ENCODE measurements at places on chromosomes 5 and 9. TPM values are rescaled to one million over a fixed set of nuclear protein-coding genes. Genes with fewer than 3 reads are reported as not detected.

- H3K4me1 ChIP-seq: peaks cover 88% of the 10 kb centered on the region
- DNase-seq: no peak
- H3K27ac ChIP-seq: no peak overlapping the region
- no peaks in the 10 kb centered on the region for H3K36me3 ChIP-seq
- no peak overlapping the region for H3K4me3 ChIP-seq
Measured at GRCh38 chr9:2026220-2026997, 11.3 kb downstream of the SMARCA2 start.

DNA sequence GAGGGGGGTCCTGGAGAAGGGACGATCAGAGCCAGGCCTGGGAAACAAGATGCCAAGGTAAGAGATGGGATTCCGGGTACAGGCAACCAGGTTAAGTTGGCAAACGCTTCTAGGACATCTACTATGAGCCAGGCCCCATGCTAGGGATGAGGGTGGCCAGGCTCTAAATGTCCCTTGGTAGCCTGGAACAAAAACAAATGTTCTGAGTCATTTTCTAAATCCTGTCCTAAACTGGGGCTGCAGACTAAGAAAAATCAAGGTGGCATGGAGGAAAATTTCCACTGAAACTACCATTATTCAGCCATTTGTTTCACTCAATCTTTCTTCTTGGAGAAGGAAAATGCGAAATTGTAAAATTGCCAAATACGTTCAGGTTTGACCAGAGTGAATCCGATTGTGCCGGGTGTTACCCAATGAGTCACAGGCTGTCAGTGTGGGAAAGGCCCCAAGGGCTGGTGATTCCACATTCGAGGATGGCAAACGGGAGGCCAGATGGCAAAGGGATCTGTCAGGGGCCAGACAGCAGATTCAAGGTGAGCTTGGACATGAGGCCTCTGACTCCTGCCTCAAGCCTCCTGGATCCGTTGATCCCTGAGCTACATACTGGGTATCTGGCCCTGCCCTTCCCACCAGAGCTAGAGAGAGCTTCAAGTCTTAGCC is 57.6 kb downstream of the PAX5 start:
- no peaks in the 10 kb centered on the region for H3K4me1 ChIP-seq
- peaks cover 10% of the 10 kb centered on the region for H3K27me3 ChIP-seq
- H3K36me3 ChIP-seq: no peaks in the 10 kb centered on the region

DNA sequence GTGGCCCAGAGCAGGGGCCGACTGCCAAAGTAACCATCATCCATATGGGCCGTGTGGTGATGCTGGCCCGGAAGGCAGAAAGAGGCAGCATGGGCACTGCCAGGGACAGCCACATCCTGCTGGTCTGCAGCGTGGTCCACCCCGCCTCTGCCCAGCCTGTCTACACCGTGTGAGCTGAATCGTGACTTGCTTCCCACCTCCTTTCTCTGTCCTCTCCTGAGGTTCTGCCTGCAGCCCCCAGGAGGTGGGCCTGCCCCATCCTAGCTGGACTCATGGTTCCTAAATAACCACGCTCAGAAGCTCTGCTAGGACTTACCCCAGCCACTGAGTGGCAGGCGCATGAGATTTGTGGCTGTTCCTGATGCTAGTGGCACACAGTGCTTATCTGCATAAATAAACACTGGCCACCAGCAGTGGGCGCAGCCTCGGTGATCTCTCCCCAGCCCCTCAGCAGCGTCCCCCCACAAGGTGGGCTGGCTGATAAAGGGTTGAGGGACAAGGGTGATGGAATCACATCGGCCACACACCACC is 22.6 kb upstream of the SUSD3 start:
- no peak overlapping the region for H3K4me3 ChIP-seq
- DNase-seq: no peak
- H3K27me3 ChIP-seq: no peaks in the 10 kb centered on the region
- H3K27ac ChIP-seq: no peak overlapping the region
- no peaks in the 10 kb centered on the region for H3K4me1 ChIP-seq
- H3K36me3 ChIP-seq: no peaks in the 10 kb centered on the region

GRCh38 chr5:161007879-161008278 is 155.9 kb upstream of the ATP10B start:
- no peak overlapping the region for H3K4me3 ChIP-seq
- H3K4me1 ChIP-seq: no peaks in the 10 kb centered on the region
- H3K27me3 ChIP-seq: no peaks in the 10 kb centered on the region
- no peak for DNase-seq

DNA sequence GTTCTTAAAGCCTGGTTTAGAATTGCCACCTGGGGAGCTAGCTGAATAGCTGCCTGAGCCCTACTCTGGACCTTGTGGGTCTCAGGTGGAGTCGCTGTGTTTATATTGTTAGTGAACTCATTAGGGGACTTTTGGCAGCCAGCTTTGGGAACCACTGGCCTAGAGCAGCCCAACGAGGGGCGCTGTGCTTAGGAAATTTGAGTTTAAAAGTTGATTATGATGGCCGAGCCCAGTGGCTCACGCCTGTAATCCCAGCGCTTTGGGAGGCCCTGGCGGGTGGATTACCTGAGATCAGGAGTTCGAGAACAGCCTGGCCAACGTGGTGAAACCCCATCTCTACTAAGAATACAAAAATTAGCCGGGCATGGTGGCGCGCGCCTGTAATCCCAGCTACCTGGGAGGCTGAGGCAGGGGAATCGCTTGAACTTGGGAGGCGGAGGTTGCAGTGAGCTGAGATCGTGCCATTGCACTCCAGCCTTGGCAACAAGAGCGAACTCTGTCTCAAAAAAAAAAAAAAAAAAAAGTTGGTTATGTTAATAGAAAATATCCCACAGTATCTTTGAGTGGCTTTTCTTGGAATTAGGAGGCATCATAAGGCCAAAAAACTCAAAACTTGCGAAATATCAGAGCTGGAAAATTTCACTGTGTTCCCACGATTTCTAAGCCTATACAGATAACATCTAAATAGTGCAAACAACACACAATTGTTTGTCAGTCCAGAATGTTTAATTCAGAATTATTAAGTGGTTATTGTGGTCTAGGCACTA is 809 bp downstream of the MCCC2 start:
- no peak for DNase-seq
- H3K27me3 ChIP-seq: no peaks in the 10 kb centered on the region
- H3K4me1 ChIP-seq: peaks cover 25% of the 10 kb centered on the region
- peak overlapping the region; percentile 62 for H3K4me3 ChIP-seq
- H3K27ac ChIP-seq: peak overlapping the region; percentile 78

GRCh38 chr9:126650404-126651341 is 36.9 kb downstream of the LMX1B start:
- no peak for DNase-seq
- no peak overlapping the region for H3K4me3 ChIP-seq
- no peaks in the 10 kb centered on the region for H3K36me3 ChIP-seq
- H3K27me3 ChIP-seq: peaks cover 28% of the 10 kb centered on the region

- DNase-seq: peak; percentile 59
- H3K4me1 ChIP-seq: no peaks in the 10 kb centered on the region
- peak within 1 kb of the TSS; percentile 51 for H3K4me3 ChIP-seq
- no peaks in the 10 kb centered on the region for H3K36me3 ChIP-seq
Measured at GRCh38 chr9:21994556-21995005, at the start of gene CDKN2B-AS1. TSS of gene CDKN2B-AS1 (plus strand) at chr9:21994791.

DNA sequence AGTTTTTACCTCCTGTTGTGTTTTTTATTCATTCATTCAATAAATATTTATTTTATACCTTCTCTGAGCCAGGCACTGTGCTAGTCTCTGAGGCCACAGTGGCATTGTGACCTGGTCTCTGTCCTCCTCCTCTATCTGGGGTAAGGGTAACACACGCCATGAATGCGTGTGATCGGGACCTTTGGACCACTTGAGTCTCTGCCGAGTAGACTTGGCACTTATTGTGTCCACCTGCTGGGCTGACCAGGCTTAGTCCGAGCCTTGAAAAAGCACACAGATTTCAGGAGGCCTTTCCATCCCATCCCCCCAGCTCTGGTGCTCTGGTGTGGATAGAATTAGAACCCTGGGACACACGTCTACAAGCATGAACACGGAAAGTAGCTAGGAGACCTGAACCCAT is 58.7 kb downstream of the ERGIC1 start:
- no peak overlapping the region for H3K4me3 ChIP-seq
- peaks cover 10% of the 10 kb centered on the region for H3K36me3 ChIP-seq
- H3K27me3 ChIP-seq: no peaks in the 10 kb centered on the region
- DNase-seq: no peak

- no peaks in the 10 kb centered on the region for H3K4me1 ChIP-seq
- no peaks in the 10 kb centered on the region for H3K36me3 ChIP-seq
- H3K4me3 ChIP-seq: no peak overlapping the region
- no peak overlapping the region for H3K27ac ChIP-seq
Measured at GRCh38 chr5:153827397-153827796, 211.3 kb downstream of the FAM114A2 start.

- DNase-seq: no peak
- H3K36me3 ChIP-seq: peaks cover 50% of the 10 kb centered on the region
- H3K27ac ChIP-seq: no peak overlapping the region
- H3K27me3 ChIP-seq: no peaks in the 10 kb centered on the region
Measured at GRCh38 chr9:131621551-131622358, 76.4 kb downstream of the PRRT1B start.

GRCh38 chr5:127660047-127660733 is 11.3 kb downstream of the CTXN3 start:
- no peak overlapping the region for H3K4me3 ChIP-seq
- no peaks in the 10 kb centered on the region for H3K27me3 ChIP-seq
- no peak overlapping the region for H3K27ac ChIP-seq
- H3K36me3 ChIP-seq: no peaks in the 10 kb centered on the region
- DNase-seq: no peak

GRCh38 chr5:116543501-116543900 is 31.1 kb downstream of the SEMA6A start:
- DNase-seq: no peak
- peak overlapping the region; percentile 79 for H3K27ac ChIP-seq
- no peak overlapping the region for H3K4me3 ChIP-seq
- H3K36me3 ChIP-seq: no peaks in the 10 kb centered on the region
- H3K4me1 ChIP-seq: peaks cover 18% of the 10 kb centered on the region

GRCh38 chr9:112377087-112377486 is 2.8 kb upstream of the HSDL2 start:
- peak overlapping the region; percentile 75 for H3K4me3 ChIP-seq
- H3K36me3 ChIP-seq: no peaks in the 10 kb centered on the region
- no peak overlapping the region for H3K27ac ChIP-seq
- H3K27me3 ChIP-seq: no peaks in the 10 kb centered on the region
- H3K4me1 ChIP-seq: peaks cover 24% of the 10 kb centered on the region

DNA sequence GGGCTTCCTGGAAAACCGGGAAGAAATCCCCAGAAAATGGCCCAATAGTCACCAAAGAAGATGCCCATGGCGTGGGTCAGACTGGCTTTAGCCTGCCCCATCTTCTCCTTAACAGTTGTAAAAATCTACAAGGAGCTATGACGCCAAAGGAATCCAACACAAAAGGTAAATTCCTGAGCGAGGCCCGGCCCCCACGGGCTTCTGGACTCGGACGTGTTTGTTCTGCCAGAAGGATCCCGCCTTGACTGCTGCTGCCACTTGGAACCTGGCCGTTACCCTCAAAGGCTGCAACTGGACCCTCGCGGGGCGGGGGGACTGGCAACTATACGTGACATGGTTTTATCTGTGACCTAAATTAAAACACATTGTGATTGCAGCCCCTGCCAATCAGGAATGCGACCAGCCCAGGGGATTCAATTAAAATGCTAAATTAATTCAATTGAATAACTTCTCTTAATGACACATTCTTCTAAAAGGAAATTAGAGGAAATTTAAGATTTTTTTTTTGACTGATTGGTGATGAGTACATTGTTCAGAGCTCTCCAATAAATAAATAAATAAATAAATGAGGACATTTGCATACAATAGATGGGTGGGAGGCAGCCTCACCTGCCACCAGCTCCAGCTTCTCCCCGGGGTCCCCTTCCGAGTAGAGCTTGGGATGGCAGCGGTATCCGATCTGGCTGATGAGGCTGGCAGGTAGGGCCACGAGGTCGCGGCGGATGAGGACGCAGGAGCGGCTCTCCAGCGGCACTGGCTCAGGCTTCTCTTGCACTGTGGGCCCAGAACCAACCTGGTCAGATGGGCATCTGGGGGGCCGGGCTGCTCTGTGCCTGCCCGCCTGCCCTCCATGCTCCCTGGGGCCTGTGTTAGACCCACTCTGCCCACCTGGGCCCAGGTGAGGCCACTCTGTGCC is 54.7 kb upstream of the UBAC1 start:
- no peak overlapping the region for H3K4me3 ChIP-seq
- DNase-seq: peak; percentile 4
- H3K36me3 ChIP-seq: no peaks in the 10 kb centered on the region
- H3K27me3 ChIP-seq: no peaks in the 10 kb centered on the region
- H3K4me1 ChIP-seq: peaks cover 21% of the 10 kb centered on the region

- peak; percentile 72 for DNase-seq
- H3K4me3 ChIP-seq: peak overlapping the region; percentile 48
- H3K36me3 ChIP-seq: no peaks in the 10 kb centered on the region
Measured at GRCh38 chr5:95858023-95858461, 35.5 kb upstream of the GLRX start.

DNA sequence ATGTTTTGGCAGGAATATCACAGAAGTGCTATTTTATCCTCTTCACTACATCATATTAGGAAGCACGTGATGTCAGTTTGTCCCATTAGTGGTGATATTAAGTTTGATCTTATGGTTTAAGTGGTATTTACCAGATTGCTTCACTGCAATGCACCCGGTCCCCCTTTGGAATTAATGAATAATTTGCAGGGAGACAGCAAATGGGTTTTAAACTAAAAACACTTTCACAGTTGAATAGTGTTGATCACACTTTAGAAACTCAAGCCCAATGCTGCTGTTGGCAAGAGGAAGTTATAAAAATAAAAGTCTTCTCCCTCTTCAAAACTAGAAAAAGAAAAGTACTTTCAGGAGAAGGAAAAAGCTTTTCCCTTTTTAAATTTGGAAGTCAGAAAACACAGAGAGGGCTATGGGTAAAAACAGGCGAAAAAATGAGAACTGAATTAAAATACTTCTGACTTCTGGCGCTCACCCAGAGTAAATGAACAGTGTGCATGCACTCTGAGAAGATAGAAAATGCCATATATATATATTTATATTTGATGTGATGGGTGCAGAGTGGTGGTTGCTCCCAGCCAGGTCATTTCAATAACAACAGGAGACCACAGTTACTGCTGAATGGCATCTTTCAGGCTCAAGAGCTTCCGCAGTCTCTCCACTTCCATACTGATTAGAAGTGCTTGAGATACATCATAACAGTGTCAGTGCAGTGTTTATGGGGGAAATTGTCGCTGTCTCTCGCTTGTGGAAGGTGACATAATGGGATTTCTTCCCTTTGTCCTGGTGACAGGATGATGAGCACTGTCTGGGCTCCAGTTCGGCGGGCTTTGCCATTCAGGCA is 278.0 kb downstream of the ZSWIM6 start:
- H3K4me1 ChIP-seq: peaks cover 11% of the 10 kb centered on the region
- no peaks in the 10 kb centered on the region for H3K27me3 ChIP-seq
- H3K4me3 ChIP-seq: no peak overlapping the region
- no peak overlapping the region for H3K27ac ChIP-seq
- H3K36me3 ChIP-seq: no peaks in the 10 kb centered on the region
- DNase-seq: no peak

GRCh38 chr9:133049043-133049442 is 12.7 kb upstream of the CEL start:
- no peak overlapping the region for H3K4me3 ChIP-seq
- DNase-seq: no peak
- H3K27me3 ChIP-seq: no peaks in the 10 kb centered on the region

- H3K27me3 ChIP-seq: no peaks in the 10 kb centered on the region
- H3K4me3 ChIP-seq: no peak overlapping the region
- H3K4me1 ChIP-seq: peaks cover under 1% of the 10 kb centered on the region
- no peak for DNase-seq
Measured at GRCh38 chr9:34554211-34555001, 31.6 kb upstream of the ENHO start.

The CARTPT gene
- total RNA-seq: 2.6 TPM

The CDH6 gene
- 0.24 TPM for total RNA-seq

The ZNF300 gene
- 0.12 TPM for total RNA-seq

The NME5 gene
- total RNA-seq: 4.0 TPM

The TNFSF15 gene
- 1.2 TPM for total RNA-seq

The CDK7 gene
- total RNA-seq: 31.0 TPM

The CAAP1 gene
- total RNA-seq: 54.3 TPM

The ZFAND5 gene
- total RNA-seq: 119 TPM

The CTSV gene
- total RNA-seq: not detected

The TSC1 gene
- total RNA-seq: 40.6 TPM

The ZNF366 gene
- 4.1 TPM for total RNA-seq

The STOM gene
- 258 TPM for total RNA-seq
